ENCODE measurements at places on chromosomes 6 and 20. TPM values are rescaled to one million over a fixed set of nuclear protein-coding genes. Genes with fewer than 3 reads are reported as not detected.

GRCh38 chr6:11922901-11923300 lies 89.2 kb upstream of the HIVEP1 start:
- DNase-seq: no peak

FABP7 gene
- 0.16 TPM for polyA plus RNA-seq

- DNase-seq: no peak
These were observed 156.0 kb downstream of the DST start for GRCh38 chr6:56486681-56487080.

- DNase-seq: no peak
These were observed 761.2 kb upstream of the CHD6 start for GRCh38 chr20:42379385-42379784.

DNA sequence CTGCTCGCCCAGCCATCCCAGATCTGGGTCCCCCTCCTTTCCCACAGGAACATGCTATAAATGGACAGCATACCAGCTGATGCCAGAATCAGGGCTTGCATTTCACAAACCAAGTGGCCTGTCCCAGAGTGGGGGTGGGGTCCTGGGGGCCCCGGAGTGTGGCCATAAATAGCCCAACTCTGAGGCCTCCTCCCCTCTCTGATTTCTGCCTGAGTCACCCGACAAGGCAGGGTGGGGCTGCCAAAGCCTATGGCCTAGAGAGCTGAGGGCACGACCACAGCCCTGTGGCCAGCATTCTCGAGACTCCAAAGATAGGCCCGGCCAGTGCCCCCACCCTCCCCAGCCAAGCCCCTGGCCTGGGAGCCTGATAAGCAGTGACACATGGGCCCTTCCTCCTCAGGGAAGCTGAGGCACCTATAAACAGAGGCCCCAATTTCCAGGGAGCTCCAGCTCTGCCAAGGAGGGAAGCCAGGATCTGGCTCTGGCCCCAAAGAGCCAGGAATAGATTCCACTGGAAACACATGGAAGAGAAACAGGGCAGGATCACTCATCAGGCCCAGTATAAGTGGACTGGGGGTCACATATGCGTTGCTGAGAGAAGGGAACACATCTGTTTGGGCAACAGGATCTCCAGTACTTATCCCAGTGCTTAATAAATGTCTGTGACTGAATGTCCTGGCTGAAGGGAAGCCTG lies 20.3 kb downstream of the SNTA1 start:
- DNase-seq: no peak

DNA sequence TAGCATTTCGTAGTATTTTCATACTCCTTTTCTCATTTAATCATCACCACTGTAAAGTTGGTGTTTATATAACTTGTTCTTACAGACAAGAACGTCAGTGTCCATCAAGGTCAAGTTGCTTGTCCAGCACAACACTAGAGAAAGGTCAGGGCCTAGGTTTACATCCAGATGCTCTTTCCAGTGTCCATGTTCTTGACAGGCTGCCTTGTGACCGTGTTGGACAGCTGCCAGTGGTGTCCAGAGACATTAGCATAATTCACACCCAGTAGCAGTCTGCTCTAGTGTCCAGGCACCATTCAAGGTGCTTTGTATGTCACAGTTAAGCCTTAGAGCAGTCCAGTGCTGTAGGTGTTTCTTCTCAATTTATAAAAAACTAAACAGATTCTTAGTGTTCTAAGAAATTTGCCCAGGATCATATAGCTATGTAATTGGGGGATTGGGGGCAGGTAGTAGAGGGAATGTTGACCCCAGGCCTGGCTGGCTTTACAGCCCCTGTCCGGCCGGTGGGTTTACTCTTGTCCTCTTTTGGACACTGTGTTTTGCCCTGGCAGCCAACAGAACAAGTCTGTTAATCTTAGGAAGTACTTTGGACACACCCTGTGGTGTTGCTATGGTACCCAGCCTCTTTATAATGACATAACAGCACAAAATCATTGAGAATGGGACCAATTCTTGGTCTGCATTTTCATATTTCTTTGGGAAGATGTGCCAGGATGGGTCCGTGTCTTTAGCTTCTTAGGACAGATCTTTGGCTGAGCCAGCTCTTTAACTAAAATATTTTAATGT lies 8.0 kb downstream of the STK35 start:
- DNase-seq: no peak

DNA sequence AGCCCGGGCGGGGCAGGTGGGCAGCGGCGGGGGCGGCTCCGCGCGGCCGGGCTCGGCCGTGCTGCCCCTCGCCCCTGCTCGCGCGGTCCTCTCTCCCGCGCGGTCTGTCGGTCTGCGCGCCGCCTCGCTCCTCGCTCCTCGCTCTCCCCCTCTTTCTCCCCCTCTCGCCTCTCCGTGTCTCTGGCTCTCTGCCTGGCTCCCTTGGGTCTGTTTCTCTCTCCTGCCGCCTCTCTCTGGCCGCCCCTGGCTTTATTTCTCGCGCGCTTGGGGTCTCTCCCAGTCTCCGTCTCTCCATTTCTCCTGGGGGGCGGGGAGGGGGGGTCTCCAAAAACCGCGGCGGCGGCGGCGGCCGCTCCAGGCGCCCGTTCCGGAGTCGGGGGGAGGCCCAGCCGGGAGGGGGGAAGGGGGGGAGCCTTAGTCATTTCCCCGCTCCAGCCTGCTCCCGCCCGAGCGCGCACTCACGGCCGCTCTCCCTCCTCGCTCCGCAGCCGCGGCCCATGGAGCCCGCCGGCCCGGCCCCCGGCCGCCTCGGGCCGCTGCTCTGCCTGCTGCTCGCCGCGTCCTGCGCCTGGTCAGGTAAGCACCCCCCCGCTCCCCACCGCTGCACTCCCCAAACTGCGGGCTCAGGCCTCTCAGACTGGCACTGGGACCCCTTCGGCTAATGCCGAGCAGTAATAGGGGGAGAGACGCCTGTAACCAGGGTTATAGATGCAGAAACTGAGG lies at the start of gene SIRPA:
SIRPA (plus strand) TSS at position 457 of the 723 bp plus-strand sequence; CDS start at position 498, 41 bp downstream.
- no peak for DNase-seq

- DNase-seq: no peak
These were observed 354.6 kb upstream of the FLRT3 start for GRCh38 chr20:14691994-14692393.

DNA sequence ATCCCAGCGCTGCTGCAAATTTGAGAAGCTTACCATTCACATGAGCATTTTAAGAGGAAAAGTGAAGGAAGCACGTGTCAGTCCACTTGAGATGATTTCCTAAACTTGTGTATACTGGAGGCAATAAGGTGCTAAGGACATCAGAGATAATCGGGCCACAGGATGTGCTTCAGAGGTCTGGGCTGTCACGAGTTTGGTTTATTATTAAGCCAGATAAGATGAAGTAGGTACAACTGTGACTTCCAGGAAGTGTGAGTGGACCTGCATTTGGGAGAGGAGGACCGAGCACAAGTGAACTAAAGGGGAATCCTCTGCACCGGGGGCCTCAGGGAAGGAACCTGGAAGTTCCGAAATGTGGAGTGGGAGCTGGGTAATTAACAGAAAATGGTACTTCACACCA lies 1.4 kb downstream of the SAMD5 start:
- DNase-seq: no peak

FANCE gene
- 12.4 TPM for polyA plus RNA-seq

GRCh38 chr20:57791178-57791962 lies 81.6 kb upstream of the PMEPA1 start:
- no peak for DNase-seq

GRCh38 chr20:32067234-32067821 lies 15.3 kb downstream of the HCK start:
- no peak for DNase-seq

- DNase-seq: no peak
These were observed 109.9 kb upstream of the ASF1A start for GRCh38 chr6:118783931-118784550.

DNA sequence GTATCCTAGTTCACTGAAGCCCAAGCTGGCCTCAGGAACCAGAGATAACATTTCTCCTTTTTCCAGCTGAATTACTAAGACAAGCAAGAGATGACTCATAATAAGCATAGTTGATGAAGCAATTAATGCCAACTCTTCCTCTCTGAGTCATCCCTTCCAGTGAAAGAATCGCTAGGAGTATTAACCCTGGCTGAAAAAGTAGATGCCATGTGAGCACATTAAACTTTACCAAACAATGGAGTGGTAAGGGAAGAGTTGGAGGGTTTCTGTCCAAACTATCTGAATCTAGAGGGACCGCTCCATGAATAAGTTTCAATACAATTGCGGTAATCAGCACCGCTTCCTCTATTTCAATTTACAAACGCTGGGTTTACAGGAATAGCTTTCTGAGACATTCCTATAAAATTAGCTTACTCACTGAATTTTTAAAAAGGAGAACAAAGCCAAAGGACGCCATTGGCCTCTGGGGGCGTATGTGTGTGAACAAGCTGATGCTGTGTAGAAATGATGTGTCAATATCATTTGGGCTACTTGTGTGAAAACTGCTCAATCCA lies 48.3 kb downstream of the ATXN1 start:
- no peak for DNase-seq

GRCh38 chr20:56995635-56996075 lies 270.8 kb downstream of the BMP7 start:
- DNase-seq: no peak

DNA sequence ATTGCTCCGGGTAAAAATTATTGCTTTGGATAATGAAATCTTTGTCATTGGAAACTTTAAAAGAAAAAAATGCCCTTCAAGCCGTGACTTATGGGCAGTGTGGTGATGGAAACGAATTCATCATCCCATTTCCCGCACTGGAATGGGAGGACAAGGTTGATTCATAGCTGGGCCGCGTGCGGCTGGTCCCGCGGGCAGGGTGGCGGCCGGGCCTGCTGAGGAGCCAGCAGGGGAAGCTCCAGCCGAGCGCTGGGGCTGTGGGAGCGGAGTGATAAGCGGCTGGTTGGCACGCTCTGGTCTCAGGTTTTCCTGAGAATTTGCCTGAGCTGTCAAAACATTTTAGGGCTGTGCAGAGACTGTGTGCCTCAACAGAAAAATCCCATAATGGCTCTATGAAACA lies 351.7 kb downstream of the CDC5L start:
- DNase-seq: no peak

PFDN4 gene
- 57.7 TPM for polyA plus RNA-seq

CRISP3 gene
- polyA plus RNA-seq: 0.34 TPM

HNF4A gene
- polyA plus RNA-seq: 56.5 TPM

DNA sequence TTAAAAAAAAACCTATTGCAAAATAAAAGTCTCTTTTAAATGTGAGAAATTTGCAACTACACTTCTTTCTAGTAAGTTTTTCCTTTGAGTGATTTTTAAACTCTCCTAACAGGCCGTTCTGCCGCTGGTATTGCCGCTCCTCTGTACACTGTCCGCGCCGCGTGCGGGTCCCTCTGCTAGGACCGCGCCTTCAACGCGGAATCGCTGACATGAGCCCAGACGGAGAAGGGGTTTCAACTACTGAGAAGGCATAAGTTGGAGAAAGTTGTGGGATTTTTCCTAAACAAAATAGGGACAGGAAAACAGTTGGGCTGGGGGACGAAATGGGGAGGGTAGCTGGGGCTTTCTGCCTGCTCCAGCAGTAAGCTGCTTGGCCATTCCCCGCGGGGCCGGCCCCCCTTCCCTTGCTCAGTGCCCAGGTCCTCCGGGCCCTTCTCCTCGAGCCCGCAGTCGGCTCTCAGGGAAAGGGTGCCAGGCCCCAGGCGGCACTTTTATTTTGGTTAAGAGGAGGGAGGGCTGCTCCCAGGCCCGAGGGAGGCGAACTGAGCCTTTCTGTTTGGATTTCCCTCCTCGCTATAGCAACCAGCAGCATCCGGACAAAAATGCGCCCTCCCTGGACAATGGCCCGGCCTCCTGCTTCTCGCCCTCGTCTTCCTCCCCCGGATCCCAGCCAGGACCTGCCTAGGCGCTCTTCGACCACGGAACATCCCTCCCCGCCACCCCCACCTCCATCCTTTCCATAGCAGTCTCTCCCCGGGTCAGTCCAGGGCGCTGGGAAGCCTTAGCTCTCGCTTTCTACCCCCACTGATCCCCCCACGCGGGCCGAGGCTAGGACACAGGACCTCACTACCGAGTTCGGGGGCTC lies 6.8 kb upstream of the POU3F2 start:
- DNase-seq: no peak

DNA sequence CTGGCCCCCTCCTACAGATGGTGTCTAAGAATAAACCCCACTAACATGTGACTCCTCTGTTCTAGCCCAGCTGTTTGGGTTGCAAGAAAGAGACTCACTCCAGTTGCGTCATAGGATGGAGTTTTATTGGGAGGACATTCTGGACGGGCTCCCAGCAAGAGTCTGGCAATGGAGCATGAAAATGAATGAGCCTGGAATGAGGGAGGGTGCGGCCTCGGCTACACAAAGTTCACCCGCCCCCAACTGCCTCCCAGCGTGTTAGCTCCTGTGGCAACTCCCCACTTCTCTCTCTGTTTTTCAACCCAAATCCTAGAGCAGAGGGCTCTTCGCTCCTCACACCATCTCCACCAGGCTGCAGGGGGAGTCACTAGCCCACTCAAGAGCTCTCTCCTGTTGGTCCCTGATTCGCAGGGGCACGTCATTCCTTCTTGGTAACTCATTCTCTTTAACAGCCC lies 5.1 kb upstream of the ADAM33 start:
- peak; percentile 77 for DNase-seq

DNA sequence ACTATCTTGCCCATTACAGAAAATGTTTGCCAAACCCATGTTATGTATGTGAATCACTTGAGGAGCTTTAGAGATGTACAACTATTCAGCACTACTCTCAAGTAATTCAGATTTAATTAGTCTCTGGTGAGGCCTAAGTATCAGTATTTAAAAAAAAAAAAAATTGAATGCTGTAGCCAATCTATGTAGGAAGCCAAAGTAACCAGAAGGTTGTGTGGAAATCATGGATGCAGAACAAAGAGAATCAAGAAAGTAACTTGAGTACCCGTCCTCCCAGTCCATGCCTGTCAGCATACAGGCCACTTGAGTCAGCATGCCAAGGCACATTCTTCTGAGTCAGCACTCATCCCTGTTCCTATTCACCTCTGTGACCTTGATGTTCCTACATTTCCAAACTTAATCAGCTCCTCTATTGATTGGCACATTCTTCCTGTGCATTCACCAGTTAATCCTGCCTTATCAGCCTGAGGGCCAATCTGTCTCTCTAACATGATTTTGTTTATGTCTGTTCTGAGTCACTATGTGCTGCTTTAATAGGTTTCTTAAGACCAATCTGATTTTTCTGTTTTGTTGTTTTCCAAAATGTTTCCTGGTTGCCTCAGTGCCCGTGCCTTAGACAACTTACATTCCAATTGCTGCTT lies 165.6 kb downstream of the KCNQ5 start:
- no peak for DNase-seq

- no peak for DNase-seq
These were observed 50.5 kb upstream of the DST start for GRCh38 chr6:56693246-56693607.

DNA sequence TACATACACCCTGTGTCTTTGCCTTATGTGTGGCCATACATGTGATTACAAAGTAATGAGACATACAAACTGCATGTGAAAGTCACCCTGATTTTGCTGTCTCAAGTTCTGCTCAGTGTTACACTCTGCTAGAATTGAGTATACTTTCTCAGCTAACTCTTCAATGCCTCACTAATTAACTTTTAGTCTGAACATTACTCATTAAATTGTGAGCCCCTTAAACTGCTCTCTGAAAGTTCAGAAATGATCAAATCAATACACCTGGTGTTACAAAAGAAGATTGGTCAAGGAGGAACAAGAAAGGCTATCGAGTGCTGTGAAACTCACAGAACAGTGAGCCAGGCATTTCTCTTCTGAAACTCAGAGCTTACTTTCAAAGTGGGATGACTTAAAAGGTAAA lies 71.3 kb downstream of the MKKS start:
- DNase-seq: no peak

LY86 gene
- 1.7 TPM for polyA plus RNA-seq

Measured in left renal cortex interstitium (tissue), 4 donors.